T-helper 1 cell (primary cell): ENCODE measurements at places on chromosomes 12 and 14.
A peak's percentile ranks its signal among the peaks of the same experiment; 100 is the strongest.

- DNase-seq, result no peak
Observed at GRCh38 chr14:78592616-78593219, 422.5 kb downstream of the NRXN3 start.

- peak; percentile 38 for DNase-seq
Observed at GRCh38 chr12:94147991-94148738, at the start of gene PLXNC1. Gene PLXNC1 (plus strand): TSS chr12:94148577. CDS start chr12:94148972, 395 bp downstream.

GRCh38 chr12:123972457-123973401 is at the start of the genes CCDC92 and ZNF664:
Gene CCDC92 (minus strand): TSS chr12:123972831. CDS start chr12:123944305, 28,526 bp downstream.
Gene ZNF664 (plus strand): TSS chr12:123973215. CDS start chr12:124012145, 38,930 bp downstream.
- DNase-seq, result peak; percentile 94

- no peak for DNase-seq
Observed at GRCh38 chr14:27063959-27064358, 466.1 kb upstream of the NOVA1 start.

GRCh38 chr14:62428429-62429203 is 616.6 kb downstream of the KCNH5 start:
- no peak for DNase-seq

- no peak for DNase-seq
Observed at GRCh38 chr12:71725011-71725410, 29.7 kb upstream of the RAB21 start.

- no peak for DNase-seq
Observed at GRCh38 chr14:89171168-89171567, 245.9 kb downstream of the FOXN3 start.

GRCh38 chr14:50675597-50675996 is 7.5 kb upstream of the SAV1 start:
- no peak for DNase-seq

GRCh38 chr14:69675877-69676416 is 64.6 kb downstream of the SUSD6 start:
- DNase-seq, result no peak

DNA sequence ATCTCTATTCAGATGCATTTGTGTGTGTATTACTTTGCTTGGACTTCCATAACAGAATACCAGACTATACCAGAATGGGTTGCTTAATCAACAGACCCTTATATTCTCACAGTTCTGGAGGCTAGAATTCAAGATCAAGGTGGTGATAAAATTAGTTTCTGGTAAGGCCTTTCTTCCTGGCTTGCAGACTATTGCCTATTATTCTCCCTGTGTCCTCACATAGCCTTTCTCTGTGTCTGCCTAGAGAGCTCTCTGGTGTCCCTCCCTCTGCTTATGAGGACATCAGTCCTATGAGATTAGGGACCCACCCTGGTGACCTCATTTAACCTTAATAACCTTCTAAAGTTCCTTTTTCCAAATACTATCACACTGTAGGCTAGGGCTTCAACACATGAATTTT is 106.0 kb downstream of the FAR2 start:
- no peak for DNase-seq

- DNase-seq, result no peak
Observed at GRCh38 chr14:58430156-58430555, 2.6 kb downstream of the KIAA0586 start.

DNA sequence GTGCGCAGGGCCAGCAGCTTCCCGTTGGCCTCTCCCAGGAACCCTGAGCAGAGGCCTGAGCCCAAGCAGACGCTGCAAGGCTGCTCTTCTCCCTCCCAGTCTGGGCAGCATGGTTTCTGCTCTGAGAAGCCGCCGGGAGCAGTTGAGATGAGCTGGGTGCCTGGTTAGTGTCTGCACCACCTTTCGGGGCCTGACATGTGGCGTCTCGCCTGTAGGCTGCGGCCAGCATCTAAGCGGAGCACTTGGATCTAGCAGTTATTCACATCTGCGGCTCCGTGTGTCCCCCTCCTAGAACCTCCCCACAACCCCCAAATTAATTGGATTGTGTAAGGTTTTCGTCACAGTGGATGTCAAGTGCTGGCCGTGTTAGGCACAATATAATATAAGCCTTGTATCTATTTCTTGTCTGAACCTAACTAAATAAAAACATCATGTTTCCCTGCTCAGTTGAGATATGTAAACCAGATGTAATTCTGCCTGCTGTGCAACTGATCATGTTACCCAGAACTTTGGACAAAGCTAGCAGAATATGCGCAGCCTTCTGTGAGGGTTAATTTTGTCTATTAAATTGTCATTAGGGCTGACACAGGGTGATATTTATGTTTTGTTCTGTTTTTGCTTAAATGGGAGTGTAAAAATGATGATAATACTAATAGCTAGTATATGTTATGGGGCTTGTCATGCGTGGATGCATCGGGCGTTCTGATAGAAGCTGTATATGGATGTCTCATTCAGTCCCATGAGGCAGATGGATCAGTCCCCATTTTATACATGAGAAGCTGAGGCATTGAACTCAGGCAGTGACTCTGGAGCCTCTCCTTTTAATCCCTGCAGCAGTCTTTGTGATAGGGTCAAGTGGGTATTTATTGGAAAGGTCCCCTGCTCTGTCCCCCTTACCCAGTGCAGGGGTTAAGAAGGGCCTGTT is 45.8 kb downstream of the ELK3 start:
- DNase-seq, result no peak

DNA sequence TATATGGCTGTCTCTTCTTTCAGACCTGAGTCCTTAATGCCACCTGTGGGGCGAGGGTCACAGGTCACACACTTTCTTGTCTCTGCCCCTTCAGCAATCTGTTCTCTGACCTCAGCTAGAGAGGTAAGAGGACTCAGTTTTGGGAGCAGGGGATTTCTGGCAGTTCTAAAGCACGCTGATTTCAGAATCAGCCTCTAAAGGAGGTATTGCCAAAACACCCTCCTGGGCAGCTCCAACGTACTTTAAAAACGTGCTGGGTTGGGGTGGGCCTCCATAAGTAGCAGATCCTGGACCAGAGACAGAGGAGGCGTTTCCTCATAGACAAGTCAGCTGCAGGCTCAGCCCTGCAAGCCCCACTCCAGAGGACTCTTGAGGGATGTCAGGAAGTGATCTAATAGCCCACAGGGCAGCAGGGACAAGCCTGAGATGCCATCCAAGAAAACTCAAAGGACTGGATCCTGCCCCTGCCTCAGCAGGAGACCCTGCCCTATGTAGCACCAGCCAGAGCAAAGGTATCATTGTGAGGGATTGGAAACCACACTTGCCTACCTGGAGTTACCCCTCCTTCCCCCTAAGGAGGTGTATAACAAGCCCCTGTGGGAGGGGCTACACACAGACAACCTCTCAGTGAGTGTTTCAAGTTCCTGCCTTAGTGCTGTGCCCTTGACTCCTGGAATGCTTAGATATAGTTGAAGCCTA is 8.5 kb downstream of the CTDSP2 start:
- no peak for DNase-seq

DNA sequence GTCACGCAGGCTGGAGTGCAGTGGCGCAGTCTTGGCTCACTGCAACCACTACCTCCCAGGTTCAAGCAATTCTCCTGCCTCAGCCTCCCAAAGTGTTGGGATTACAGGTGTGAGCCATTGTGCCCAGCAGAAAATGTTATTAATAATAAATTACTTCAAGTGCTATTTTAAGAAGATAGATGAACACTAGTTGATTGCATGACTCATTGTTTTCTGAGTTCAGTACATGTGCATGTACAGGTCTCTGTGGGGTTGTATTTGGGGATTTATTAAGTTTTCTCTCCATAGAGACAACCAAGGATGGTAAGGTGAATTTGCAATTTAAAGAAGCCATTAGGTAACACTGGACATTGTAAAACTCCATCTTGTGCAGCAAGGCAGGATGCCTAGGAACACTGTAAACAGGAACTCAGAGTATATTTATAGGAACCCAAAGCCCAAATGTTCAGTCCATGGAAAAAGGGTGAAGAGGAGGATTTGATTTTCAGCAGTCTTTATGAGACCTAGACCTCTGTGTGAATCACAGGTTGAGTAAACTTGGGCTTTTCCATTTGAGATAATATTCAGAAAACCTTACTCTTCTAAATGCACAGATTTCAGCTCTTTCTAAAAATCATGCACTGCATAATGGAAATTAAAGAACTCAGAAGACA is 49.3 kb upstream of the TMPO start:
- DNase-seq, result no peak

DNA sequence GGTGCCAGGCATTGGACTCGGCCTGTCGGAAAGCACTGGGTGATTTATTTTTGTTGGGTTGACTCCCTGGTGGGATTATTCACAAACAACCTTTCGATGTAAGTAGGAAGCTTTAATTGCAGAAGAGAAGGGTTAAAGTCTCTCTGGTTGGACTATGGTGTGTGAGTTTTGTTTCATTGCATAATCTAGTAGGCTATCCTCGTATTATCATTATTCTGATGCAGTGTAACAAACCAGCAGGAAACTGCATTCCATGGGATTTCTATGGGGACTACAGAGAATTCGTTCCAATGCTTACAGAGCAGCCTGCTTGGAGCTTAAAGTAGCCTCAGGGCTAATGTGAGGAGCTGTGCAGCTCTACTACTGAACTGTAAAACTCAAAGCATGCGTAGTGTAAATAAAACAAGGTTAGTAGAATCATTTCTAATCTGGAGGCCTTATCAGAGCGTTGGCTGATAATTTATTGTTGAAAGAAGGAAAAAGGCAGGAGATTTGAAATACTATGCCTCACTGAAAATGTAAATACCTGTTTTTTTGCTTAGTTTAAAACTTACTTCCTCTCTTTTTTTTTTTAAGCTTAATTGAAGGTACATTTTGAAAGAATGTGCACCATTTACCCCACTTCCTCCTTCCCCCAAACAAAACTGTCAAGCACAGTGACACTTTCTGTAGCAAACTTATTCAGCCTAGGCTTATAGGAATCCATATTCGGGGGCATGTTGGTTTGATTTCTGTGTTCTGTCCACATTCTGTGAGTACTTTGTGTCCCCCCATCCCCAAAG is 226.7 kb downstream of the NPAS3 start:
- DNase-seq, result no peak

DNA sequence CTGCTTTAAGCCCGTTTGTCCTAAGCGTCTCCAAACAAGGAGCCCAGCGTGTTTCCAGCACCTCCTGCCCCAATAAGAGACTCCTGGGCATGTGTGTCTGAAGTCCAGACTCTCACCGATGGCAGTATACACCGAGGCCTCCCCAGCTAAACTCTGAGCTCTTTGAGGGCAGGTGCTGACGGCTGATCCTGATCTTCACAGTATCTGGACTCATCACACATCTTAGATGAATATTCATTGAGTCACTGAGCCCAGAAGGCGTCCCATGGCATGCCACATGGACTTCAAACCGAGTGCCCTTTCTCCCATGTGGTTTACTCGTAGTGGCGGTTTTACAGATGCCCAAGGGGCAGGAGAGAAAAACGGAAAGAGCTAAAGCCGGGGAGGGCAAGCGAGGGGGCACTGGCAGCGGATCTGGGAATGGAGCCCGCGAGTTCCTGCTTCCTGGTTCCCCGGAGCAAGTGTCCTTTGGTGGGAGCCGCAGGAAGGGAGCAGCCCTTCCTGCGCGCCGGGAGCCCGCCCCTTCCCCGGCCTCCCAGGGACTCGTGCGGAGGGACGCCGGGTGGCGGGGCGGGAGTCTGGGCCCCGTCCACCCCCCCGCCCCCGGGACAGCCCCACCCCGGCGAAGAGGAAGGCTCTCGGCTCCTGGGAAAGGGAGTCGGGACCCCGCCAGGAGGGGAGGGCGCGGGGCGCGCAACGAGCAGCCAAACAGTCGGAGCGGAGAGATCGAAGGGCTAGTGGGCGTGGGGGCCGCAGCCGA is 585 bp upstream of the TEAD4 start:
- DNase-seq, result no peak

- DNase-seq, result no peak
Observed at GRCh38 chr12:67475725-67476124, 172.8 kb upstream of the DYRK2 start.

DNA sequence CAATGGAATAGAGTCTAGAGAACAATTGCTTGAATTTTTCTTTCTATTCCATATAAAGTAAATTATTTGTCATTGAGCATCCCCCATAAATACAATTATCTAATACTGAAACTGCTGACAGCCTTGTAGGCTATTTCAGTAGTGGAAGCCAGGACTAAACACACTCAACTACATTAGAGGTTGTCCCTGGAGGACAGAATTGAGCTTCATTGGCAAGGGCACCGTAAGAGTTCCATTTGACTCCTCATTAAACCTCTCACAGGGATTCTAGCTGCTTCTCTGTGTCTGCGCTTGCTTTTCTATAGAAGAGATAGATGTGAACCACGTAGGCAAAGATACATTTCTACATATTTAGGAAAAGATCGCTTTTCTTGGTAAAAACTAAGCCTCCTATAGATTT is 3.5 kb upstream of the PTPRO start:
- DNase-seq, result no peak

GRCh38 chr14:52583544-52583943 is 30.9 kb downstream of the GPR137C start:
- DNase-seq, result no peak

GRCh38 chr12:25827141-25827540 is 131.3 kb upstream of the RASSF8 start:
- DNase-seq, result no peak

DNA sequence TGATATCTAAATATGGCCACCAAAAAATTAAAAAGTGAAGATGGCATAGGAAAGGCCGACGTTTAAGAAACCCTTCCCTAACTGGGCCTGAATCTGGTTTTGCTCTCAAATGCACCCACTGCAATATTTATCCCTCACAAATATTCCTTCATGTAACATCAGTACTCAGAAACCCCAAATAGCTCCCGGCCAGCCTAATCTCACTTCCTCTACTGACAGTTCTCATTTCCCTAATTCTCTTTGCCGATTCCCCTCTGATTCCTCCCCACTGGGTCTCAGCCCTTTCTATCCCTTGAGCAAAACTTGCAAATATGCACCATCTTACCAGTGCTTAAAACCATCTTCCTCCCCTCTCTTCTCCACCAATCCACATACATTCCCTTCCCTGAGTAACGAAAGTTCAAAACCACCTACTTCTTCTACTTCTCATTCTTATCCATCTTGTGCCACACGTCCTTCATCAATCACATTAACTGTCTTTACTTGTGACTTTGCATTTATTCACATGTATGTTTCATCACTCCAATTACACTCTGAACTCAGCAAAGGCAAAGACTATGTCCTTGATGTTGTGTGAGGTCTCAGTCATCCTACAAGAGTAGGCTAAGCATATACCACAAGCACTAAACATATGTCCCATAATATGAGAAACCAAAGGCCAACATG is 23.1 kb downstream of the KCNK10 start:
- no peak for DNase-seq

DNA sequence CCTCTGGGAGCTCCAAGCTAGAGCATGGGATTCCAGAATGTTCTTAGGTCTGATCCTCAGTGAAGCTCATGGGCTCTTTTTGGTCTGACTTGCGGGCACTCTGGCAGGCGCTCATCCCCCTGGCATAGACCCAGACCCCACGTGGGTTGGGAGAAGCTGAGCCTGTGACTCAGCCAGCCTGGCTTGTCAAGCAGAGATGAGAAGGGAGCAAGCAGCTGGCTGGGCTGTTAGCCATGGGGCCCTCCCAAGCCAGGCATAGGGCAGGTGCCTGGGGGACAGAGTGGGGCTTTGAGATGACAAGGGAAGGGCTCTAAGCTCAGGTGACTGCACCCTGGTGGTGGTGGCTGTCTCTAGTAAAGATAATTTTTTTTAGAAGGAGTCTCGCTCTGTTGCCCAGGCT is 80.3 kb upstream of the NOS1 start:
- DNase-seq, result no peak

DNA sequence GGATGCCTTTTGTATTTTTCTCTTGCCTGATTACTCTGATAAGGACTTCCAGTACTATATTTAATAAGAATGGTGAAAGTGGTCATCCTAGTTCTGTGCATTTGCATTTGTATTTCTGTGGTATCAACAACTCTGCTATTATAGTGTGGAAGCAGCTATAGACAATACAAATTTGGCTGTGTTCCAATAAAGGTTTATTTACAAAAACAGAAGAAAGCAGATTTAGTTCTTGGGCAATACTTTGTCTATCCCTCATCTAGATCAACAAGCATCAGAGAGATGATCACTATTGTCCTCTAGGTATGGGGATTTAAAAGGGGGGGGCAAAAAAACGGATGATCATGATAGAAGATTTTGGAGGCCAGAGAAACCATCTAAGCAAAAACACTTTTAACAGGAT is 19.1 kb upstream of the BTG1 start:
- no peak for DNase-seq
